ENCODE measurements at places on chromosomes 4 and X. TPM values are rescaled to one million over a fixed set of nuclear protein-coding genes. Genes with fewer than 3 reads are reported as not detected.

Gene SPP1
- 4.0 TPM for polyA plus RNA-seq

Gene PORCN
- polyA plus RNA-seq = 2.8 TPM

Gene PNMA6A
- not detected for polyA plus RNA-seq

Gene KDR
- polyA plus RNA-seq = 7.1 TPM

Gene PASD1
- not detected for polyA plus RNA-seq

Gene KLHL13
- 4.3 TPM for polyA plus RNA-seq

Gene ADH1B
- 92.1 TPM for polyA plus RNA-seq

Measured in small intestine (tissue), 16 donors.